ENCODE measurements at places on chromosomes 4 and X.

DNA sequence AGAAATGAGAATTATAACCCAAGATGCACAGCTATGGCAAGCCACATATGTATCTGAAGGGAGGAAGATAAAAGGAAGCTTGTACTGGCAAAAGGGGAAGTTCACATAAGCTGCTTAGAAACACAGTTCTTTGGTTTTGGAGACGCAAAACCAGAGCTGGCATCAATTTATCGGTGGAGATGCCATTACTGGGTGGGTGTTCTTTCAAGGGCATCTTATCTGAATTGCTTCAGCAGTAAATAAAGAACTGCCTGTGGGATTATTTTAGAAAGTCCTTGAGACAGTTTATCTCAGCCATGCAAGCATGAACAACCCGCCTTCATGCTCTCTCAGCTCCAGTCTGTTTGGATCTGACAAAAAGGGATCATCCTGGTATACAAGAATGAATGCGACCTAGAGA lies 60.8 kb downstream of the DDX60 start:
- no peak for DNase-seq

- no peak for DNase-seq
Observed at GRCh38 chrX:136823175-136823574, 42.4 kb upstream of the ARHGEF6 start.

GRCh38 chr4:42750856-42751255 lies 94.0 kb upstream of the ATP8A1 start:
- DNase-seq: no peak

DNA sequence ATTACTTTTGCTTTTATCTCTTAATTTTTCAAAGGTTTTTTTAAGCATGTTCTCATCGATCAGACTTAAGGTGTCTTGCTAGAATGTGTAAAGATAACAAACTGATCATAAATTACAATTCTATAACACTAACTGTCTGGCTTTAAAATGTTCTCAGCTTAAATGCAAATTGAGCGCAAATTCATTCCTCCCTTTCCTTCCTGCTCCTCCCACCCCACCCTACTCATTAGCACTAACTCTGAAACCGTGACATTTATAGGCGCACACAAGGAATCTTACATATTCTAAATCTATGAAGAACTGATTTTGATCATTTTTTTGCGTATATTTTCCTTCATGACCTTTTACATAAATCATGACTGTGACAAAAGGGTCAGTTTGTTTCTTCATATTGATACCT lies 590.0 kb upstream of the DIAPH2 start:
- no peak for DNase-seq

DNA sequence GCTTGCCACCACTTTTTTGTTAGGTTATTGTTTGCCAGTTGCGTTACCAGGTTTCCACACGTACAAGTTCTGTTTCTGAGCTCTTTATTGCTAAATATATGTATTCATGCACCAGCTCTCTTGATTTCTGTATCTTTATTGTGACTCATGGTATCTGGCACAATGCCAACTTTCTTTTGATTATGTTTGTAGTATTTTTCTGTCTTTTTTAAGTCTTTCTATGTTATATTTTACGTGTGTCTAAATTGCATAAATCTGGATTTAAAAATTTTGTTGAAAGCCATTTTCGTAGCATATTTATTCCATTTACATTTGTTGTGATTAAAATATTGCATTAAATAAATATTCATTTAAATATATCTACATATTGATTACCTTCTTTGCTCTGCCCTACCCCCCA lies 73.8 kb downstream of the KDM6A start:
- DNase-seq: no peak

Measured in cerebellar nuclear complex (tissue), 1 donor.